Lung microvascular endothelial cell (primary cell): ENCODE measurements at places on chromosomes 1 and 21. TPM values are rescaled to one million over a fixed set of nuclear protein-coding genes. Genes with fewer than 3 reads are reported as not detected.

- DNase-seq, result no peak
These were observed 35.3 kb downstream of the AKT3 start for GRCh38 chr1:243814718-243815117.

- DNase-seq, result peak; percentile 14
These were observed 31.8 kb upstream of the PDC start for GRCh38 chr1:186492531-186493291.

DNA sequence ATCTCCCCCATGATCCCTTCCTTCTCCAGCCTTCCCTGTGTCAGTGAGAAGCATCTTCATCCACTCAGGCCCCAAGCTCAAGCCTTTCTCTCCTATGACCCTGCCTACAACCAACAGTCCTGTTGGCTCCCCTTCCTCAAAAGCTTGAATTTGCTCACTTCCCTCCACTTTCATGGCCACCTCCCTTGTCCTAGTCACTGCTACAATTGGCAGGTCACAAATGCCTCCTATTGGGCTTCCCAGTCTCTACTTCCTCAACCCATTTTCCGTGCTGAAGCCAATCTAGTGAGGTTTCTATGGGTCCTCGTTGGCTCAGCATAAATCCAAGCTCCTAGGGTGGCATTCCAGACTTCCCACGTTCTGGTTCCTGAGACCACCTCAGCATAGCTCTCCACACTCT is 40.2 kb upstream of the SLC6A9 start:
- DNase-seq, result no peak

DNA sequence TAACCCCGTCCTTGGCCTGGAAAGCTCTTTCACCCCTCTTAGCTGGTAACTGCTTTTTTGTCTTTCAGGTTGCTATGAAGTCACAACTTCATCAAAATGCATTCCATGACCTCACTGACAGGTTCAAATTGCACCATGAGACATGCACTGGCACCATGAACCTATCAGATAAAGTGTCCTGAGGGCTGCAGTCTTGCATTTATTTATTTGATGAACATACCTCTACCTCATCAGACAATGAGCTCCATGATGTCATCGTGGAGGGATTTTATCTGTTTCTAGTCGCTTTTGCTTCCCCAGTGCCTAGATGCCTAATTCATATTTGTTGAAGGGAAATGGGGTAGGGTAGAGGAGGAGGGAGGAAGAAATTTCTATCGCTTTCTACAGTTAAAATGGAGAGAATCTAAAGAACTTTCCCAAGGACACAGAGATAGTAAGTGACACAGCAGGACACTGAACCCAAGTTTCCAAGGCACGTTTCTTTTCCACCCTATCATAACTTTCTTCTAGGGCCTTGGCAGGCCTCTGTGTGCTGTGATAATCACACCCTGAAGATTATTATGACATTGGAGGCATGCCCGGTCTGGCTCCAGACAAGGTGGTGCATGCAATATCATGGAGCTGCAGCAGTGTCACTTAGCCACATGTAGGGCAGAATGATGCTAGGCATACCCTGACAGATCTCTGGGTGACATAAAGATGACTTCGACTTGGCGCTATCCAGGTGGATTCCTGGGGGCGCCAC is 69.5 kb downstream of the CD58 start:
- no peak for DNase-seq

GRCh38 chr1:99952522-99952921 is 17.3 kb upstream of the SLC35A3 start:
- DNase-seq, result no peak

DNA sequence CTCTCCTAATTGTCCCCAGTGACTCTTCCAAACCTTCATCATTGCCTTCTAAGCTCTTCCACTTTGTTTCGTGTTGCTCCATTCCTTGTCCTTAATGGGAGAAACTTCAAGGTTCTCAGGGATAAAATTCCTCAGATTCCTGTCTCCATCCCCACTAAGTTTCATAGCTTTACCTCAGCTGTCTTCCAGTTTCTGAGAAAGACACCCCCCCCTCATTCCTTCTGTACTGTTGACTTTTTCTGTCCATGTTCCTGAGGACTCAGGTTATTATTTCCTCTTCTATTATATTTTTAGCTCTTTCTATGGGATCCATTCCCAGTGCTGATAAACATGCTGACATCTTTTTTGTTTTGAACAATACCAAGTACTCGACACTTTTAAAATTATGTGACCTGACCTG is 215.3 kb upstream of the PTGFR start:
- DNase-seq, result no peak

DNA sequence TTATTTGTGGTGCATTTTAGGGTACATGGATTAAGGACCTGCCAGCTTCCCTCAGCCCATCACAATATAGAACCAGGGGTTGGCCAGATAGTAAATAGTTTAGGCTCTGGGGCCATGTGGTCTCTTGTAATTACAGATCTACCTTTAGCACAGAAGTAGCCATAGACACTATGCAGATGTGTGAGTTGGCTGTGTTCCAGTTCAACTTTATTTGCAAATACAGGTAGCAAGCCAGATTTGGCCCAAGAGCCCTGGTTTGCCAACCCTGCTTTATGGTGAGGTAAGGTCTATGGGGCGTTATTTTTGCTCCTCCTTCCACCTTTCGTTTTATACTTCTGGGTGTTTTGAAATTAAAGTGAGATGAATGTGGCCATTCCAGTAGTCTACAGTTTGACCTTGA is 48.7 kb downstream of the MRPS6 start:
- no peak for DNase-seq

DNA sequence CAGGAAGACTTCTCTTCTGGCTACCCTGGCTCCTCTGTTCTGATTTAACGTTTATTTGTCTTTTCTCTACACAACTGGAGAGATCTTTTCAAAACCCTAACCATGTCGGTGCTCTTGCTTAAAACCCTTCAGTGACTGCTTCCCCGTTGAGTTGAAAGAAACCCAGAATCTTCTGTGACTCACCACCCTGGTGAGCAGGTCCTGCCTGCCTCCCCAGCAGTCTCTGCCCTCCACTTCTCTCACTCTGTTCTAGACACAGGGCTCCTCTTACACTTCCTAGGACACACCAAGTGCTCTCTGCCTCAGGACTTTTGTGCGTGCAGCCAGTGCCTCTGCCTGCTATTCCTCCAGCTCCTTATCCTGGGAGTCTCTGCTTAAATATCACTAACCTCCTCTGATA is 131.4 kb downstream of the IER5 start:
- no peak for DNase-seq

DNA sequence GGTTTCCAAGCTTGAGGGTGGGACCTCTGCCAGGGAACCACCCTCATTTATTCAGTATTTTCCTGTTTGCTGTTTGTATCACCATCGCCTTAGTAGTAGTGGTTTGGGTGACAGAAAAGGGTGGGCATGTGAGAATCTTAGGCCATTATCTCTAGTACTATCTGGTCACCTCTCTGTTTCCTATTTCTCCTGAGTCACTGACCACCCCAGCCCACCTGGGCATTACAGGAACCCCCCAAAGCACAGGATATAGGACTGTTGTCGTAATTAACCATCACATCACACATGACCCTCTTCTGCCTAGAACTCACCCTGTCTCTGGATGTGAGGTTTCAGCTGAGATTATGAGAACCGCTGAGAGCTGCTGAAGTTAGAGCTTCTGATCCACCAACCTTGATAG is 60.4 kb downstream of the IL23R start:
- DNase-seq, result no peak

GRCh38 chr1:33348676-33349080 is 27.8 kb upstream of the A3GALT2 start:
- DNase-seq, result peak; percentile 48

GRCh38 chr21:42002421-42002958 is 7.7 kb downstream of the ZBTB21 start:
- peak; percentile 78 for DNase-seq

DNA sequence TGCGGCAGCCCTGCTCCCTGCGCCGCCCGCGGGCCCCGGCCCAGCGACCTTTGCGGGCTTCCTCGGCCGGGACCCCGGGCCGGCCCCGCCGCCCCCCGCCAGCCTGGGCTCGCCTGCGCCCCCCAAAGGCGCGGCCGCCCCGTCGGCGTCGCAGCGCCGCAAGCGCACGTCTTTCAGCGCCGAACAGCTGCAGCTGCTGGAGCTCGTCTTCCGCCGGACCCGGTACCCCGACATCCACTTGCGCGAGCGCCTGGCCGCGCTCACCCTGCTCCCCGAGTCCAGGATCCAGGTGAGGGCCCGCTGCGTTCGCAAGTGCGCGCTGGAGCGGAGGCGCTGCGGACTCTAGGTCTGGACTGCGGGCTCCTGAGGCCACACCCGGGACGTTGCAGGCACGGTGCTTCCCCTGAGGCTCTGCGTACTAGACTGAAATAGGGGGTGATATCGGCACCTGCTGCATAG is 351 bp downstream of the MIXL1 start:
- peak; percentile 25 for DNase-seq

DNA sequence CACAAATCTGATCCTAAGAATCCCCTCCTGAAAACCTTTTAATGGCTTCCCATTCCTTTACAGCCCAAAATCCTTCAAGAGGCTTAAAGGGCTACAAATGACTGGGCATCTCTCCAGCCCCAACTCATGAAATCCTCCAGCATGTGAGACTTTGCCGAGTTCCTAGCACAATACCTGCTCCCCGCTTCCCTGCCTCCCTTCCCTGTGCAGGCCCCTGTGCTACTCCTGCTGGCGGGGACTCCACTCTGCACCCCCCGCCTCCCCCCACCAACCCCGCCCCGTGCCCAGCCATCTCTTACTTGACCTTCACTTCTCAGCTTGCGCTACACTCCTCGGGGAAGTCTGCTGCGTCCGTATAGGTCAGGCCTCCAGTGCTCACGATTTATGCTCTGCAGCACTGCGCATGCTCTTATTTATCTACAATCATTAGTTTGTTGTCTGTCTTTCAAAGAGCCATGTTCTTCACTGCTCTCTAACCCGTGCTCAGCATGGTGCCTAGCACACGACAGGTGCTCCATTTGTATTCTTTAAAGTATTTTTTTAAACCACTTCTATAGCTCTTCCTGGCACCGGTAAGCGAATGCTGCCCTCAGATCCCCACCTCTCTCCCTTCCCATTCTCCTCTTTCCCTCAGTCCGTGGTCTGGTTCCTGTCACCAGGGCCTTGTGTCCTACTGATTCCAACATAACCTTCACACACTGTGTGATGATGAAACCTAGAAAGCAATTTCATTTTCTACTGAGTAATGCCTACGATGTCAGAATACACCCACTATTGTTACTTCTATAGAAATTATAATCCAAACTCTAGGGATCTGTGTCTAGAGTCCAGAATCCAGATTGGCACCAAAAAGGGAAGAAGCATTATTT is 37.5 kb upstream of the PLA2G2C start:
- no peak for DNase-seq

DNA sequence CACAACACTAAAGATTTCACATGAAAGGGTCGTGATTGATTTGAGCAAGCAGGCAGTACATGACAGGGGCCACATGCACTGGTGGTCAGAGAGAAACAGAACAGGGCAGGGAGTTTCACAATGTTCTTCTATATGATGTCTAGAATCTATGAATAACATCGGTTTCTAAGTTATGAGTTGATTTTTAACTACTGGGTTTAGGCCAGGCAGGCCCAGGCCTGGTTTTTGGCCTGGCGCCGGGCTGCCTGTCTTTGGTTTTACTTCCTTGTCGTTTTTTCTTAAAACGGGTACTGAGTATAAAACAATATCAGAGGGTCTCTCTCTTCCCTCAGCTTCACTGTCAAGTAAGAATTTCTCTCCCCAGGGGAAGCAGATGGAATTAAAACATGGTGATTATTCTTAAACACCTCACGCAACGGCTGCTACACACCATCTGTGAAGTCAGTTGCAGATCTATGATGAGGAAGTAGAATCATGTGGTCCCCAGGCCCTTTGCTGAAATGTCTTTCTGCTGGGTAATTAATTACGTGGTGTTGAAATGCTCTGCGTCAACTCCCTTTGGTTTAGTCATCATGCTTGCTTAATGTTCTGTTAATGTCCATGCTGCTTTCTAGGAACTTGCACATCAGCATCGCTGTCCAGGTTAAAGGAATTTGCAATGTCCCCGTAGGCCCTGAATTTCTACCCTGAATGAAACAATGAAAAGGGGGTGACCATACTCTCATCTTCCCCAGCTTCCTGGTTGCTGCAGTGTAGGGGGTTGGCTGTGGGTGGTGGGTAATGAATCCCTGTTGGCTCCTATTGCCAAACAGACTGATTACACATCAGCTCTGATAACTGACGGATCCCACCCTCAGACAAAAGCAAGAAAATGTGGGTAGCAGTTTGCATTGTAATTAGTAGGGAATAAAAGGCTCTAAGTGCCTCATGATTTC is 70.3 kb downstream of the SERINC2 start:
- DNase-seq, result no peak

GRCh38 chr1:40818264-40818961 is 34.8 kb downstream of the KCNQ4 start:
- no peak for DNase-seq

DNA sequence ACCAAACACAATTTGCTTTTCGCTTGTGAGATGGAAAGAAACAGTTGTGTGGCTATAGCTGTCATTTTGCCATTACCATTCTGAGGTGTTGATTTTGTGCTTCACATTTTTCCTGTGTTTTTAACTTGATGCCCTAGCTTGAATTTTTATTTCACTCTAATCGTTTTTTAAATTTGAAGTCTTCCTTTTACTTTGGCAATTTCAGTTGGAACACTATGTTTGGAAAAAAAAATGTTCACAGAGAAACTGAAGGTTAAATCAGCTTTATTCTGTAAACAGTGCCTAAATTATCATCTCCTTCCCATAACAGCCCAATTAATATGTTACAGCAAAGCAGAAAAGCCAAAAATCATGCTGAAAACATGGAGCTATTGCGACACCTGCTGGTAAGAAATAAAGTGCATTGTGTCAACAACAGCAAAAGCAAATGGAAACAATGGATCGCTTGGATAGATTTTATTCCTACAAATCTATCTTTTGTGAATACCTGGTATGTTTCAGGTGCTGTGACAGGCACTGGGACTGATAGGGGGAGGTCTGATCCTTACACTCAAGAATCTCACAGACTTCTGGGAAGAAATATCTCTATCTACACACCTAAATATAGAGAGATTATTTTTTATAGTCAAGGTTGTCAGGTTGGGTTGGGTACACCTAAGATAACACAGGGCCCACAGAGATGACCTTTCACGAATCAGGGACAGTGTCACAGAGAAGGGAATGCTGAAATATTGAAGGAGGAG is 16.2 kb upstream of the ERICH3 start:
- peak; percentile 63 for DNase-seq

- no peak for DNase-seq
These were observed 20.6 kb downstream of the GPR3 start for GRCh38 chr1:27413004-27413403.

- no peak for DNase-seq
These were observed 610 bp downstream of the COL6A2 start for GRCh38 chr21:46098303-46099141.

GRCh38 chr1:58996341-58997059 is 212.7 kb upstream of the JUN start:
- DNase-seq, result no peak

The HPDL gene
- total RNA-seq, result 0.60 and 1.3 TPM in 2 replicates

The IL19 gene
- total RNA-seq, result not detected in 2 replicates

The SLC35F3 gene
- not detected in 2 replicates for total RNA-seq

The KRTAP12-4 gene
- total RNA-seq, result not detected in 2 replicates

The KISS1 gene
- total RNA-seq, result 0.22 and 0.40 TPM in 2 replicates

The NBPF9 gene
- total RNA-seq, result 8.9 and 10.1 TPM in 2 replicates

The HOOK1 gene
- total RNA-seq, result not detected in 2 replicates

The PTPN22 gene
- total RNA-seq, result under 0.01 and 0.44 TPM in 2 replicates

The ARHGEF16 gene
- total RNA-seq, result 0.20 and 0.44 TPM in 2 replicates

The CACYBP gene
- total RNA-seq, result 205 and 267 TPM in 2 replicates

The C1orf94 gene
- not detected in 2 replicates for total RNA-seq

The THEM5 gene
- 0.22 TPM in 1 of 2 replicates, not detected in the other for total RNA-seq
